ENCODE measurements at places on chromosomes 6 and 20.

DNA sequence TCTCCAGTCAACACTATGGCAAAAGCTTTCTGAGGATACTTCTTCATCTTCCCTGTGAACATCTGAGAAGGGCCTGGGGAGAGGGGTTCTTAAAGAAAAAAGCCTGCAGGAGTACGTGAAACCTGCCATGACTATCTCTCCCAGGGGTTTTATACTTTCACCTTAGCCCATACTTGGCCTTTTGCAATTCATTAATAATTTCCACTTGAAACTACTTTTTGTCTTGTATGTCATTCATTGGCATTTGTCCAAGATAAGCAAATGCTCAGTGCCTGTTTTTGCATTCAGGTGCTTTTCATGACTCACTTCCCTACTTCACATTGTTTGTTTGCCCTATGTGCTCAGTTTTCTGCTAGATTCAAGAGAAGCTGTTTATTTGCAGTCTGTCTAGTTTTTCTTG lies 580.3 kb upstream of the GJE1 start:
- no peaks in the 10 kb centered on the region for H3K4me1 ChIP-seq
- no peaks in the 10 kb centered on the region for H3K27me3 ChIP-seq
- peaks cover 26% of the 10 kb centered on the region for H3K36me3 ChIP-seq
- DNase-seq: no peak
- H3K27ac ChIP-seq: no peak overlapping the region

DNA sequence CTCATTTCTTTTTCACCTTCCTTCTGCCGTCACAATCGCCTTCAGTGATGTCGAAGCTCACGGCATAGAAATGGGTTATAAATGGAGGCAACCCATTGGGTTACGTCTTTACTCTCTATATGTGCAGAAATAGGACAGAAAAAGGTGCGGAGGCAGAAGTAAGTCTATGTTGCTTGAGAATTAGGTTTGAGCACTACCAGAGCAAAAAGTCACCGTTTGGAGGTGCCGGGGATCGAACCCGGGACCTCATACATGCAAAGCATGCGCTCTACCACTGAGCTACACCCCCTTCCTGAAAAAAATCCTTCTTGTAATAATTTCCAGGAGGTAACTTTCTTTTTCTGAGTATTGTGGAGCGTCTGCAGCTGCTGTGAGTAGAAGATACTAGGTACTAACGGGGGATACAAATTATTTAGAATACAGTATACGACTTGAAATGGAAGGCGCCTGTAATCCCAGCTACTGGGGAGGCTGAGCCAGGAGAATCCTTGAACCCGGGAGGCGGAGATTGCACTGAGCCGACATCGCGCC lies 134.2 kb downstream of the TRIM27 start:
- H3K4me3 ChIP-seq: peak overlapping the region; percentile 80
- H3K27ac ChIP-seq: no peak overlapping the region
- H3K27me3 ChIP-seq: peaks cover 100% of the 10 kb centered on the region
- H3K4me1 ChIP-seq: peaks cover 15% of the 10 kb centered on the region

GRCh38 chr6:154558513-154558912 lies 48.0 kb upstream of the CNKSR3 start:
- DNase-seq: no peak
- H3K27ac ChIP-seq: no peak overlapping the region
- peaks cover 6% of the 10 kb centered on the region for H3K4me1 ChIP-seq
- no peaks in the 10 kb centered on the region for H3K27me3 ChIP-seq
- H3K4me3 ChIP-seq: no peak overlapping the region

DNA sequence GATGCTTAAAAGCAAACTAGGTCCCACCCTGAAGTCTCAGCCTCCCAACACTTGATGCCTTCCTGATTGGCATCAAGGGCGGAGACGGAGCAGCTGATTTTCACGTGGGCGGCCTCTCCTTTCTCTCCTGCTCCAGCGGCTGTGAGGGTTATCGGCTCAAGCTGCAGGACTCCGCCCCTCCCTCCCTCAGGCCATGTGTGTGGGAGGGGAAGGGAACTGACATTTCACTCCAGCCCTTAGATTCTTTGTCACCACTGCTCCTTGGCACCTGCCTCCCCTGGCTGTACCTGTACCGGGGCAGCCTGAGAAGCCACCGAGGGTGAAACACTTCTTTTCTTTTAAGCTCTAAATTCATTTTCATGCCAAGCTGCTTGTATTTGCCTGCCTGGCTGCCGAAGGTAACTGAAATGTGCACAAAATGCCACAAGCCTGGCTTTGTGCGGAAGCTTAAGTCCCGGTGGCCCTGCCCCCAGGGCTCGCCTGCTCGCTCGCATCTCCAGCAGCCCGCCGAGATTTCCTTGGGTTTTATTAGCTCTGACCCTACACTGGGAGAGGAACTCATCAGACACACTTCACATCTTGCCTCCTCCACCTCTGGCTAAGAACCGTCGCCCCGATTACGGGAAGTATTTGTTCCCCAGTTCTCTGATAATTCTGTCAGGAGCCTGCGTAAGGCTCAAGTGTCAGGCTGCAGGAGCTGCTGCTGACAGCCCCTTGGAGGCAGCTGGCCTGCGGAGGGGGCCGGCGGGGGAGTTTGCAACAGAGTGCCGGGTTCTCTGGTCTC lies 9.6 kb upstream of the CPNE5 start:
- peak overlapping the region; percentile 56 for H3K4me3 ChIP-seq
- peaks cover 40% of the 10 kb centered on the region for H3K4me1 ChIP-seq
- no peak overlapping the region for H3K27ac ChIP-seq
- peak; percentile 52 for DNase-seq
- H3K36me3 ChIP-seq: peaks cover 4% of the 10 kb centered on the region

DNA sequence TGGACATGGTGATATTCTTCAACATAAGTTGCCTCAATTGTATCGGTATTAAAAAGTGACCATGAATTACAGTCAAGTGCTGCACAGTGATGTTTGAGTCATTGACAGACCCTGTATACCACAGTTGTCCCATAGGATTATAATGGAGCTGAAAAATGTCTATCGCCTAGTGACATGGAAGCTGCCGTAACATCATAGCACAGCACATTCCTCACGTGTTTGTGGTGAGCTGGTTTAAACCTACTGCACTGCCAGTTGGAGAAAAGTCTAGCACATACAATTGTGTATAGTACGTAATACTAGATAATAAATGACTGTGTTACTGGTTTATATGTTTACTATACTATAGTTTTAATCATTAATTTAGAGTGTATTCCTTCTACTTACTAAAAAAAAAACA lies 150.2 kb downstream of the CDH26 start:
- peaks cover 14% of the 10 kb centered on the region for H3K4me1 ChIP-seq
- DNase-seq: no peak
- no peaks in the 10 kb centered on the region for H3K36me3 ChIP-seq
- no peaks in the 10 kb centered on the region for H3K27me3 ChIP-seq

GRCh38 chr6:41955412-41955811 lies 13.8 kb upstream of the CCND3 start:
- H3K27me3 ChIP-seq: no peaks in the 10 kb centered on the region
- no peak overlapping the region for H3K27ac ChIP-seq
- H3K36me3 ChIP-seq: no peaks in the 10 kb centered on the region
- no peak overlapping the region for H3K4me3 ChIP-seq
- no peak for DNase-seq

DNA sequence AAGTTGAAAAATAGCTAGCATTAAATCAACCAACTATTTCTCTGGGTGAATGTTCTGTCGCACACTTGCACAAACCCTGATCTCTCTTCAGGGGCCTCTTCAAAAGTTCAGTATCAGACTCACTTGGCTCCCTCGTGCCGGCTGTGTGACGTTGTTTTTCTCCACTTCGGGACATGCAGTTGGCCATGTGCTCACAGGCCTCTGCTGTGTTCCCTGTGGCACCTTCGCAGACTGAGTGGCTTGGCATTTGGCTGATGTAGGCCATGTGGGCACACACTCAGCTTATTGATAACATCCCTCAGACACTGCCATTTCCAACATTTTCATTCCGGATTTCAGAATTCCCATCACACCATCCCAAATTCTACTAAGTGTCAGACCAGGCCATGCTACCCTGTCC lies 49.3 kb downstream of the PACRG start:
- no peaks in the 10 kb centered on the region for H3K27me3 ChIP-seq
- no peak for DNase-seq
- H3K4me1 ChIP-seq: peaks cover 27% of the 10 kb centered on the region
- H3K4me3 ChIP-seq: no peak overlapping the region
- no peak overlapping the region for H3K27ac ChIP-seq

DNA sequence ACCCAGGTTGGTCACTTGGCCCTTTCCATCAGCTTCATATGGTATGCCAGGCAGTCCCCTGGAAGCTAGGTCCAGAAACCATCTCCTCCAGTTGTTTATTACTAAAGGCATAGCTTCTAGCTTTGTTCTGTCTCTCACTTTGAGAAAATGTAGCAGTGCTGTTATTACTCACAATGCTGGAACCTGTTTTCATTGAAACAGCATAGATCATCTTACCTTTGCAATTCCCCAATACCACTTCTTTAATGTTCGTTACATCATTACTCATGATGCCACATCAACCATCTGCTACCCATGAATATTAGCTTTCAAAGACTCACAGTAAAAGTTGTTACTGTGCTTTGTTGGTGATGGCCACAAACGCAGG lies 88.3 kb downstream of the ADAT2 start:
- H3K27me3 ChIP-seq: no peaks in the 10 kb centered on the region
- H3K4me1 ChIP-seq: peaks cover 4% of the 10 kb centered on the region
- no peak for DNase-seq
- no peak overlapping the region for H3K27ac ChIP-seq
- H3K4me3 ChIP-seq: no peak overlapping the region

DNA sequence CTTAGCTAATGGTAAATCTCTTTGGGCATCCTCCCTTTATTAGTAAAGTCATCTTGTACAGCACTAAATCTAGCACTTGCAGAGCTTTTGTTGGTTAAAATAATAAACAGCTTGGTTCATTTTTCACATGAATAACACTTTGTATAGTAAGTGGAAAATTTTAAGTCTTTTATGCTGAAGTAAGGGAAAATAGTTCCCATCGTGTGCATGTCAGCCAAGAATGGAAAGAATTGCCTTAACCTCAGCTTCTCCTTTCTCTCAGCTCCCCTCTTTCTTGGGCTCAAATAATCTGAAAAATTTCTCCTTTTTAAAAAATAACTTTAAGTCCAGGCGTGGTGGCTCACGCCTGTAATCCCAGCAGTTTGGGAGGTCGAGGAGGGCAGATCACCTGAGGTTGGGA lies 16.6 kb downstream of the SNRPC start:
- no peak for DNase-seq
- H3K36me3 ChIP-seq: peaks cover 16% of the 10 kb centered on the region

GRCh38 chr20:5002077-5002413 lies 735 bp upstream of the SLC23A2 start:
- peak overlapping the region; percentile 96 for H3K4me3 ChIP-seq
- peaks cover 46% of the 10 kb centered on the region for H3K4me1 ChIP-seq
- H3K27me3 ChIP-seq: peaks cover 9% of the 10 kb centered on the region
- DNase-seq: no peak
- no peak overlapping the region for H3K27ac ChIP-seq
- H3K36me3 ChIP-seq: no peaks in the 10 kb centered on the region

Data from neural crest cell (in vitro differentiated cells).